Fibroblast of pulmonary artery (primary cell): ENCODE measurements at places on chromosomes 16 and 17.

- DNase-seq = no peak
These were observed 7.8 kb downstream of the ARRB2 start for GRCh38 chr17:4718276-4718675.

DNA sequence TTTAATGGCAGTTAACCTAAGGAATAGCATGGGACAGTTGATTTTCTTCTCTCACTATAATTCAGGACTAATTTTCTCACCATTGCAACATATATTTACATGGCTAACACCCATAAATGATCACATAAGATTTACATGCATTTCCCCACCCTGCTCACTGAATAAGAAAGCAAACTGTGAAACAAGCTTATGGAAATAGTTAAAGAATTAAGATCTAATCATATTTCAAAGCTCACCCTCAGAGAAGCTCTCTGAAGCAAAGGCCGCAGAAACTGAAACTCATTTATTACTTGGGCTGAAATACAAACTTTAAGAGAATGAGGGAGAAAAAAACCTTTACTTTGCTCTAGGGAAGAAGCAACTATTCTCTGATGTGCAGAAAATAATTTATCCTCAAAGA, 218.7 kb upstream of the AXIN2 start:
- no peak for DNase-seq

GRCh38 chr17:77200711-77201110, 59.9 kb downstream of the SEC14L1 start:
- peak; percentile 58 for DNase-seq

DNA sequence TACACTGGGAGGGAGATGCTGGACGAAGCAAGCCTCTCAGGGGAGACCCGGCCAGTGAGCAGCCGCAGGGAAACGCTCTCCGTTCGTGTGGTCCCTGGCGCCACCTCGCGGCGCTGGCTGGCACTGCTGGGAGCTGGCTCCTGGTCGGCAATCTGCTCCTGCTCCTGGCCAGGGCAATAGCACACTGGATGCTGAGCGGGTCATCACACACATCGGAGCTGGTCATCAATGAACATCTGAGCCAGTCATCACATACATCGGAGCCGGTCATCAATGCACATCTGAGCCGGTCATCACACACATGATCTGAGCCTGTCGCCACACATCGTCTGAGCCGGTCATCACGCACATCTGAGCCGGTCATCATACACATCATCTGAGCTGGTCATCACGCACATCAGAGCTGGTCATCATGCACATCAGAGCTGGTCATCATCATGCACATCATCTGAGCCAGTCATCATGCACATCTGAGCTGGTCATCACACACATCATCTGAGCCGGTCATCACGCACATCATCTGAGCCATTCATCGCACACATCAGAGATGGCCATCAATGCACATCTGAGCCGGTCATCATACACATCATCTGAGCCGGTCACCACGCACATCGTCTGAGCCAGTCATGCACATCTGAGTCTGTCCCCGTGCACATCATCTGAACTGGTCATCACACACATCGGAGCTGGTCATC, 217.3 kb downstream of the RBFOX3 start:
- DNase-seq = peak; percentile 71

- no peak for DNase-seq
These were observed 34.1 kb downstream of the CBFB start for GRCh38 chr16:67063008-67063407.

DNA sequence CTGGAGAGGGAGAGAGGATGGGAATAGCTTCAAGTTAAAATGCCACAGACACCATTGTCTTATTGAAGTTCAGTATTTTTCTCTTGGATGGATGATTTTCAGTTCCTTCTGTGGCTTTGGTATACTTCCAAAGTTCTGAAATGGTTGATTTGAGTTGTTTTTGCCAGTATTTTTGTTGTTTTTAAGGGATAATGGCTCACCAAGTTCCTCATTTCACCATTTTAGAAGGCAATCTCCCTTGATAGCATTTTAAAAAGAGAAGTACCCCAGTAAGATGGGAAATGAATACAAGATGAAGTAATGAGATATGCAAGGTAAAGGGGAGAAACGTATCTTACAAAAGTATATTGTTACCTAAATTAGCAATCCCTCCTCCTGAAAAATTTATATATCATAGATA, 18.5 kb upstream of the SPDYE4 start:
- no peak for DNase-seq

- DNase-seq = no peak
These were observed 55.4 kb downstream of the VAC14 start for GRCh38 chr16:70745536-70746025.

DNA sequence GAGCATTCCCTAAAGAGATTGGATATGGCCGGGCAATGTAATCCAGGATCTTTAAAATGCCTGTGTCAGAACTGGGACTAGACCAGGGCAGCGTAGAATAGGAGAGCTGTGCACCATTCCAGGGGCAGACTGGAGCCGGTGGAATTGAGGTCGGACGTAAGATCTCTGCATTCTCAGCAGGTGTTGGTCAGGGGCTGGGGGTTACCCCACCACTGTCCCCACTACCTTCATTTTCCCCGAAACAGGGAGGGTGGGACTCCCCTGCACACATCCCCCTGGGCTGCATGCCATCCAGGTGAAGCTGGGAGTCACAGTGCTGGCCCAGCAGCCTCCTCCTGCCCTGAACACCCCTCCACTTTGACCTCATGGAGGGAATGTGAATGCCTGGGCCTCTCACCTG, 17.8 kb downstream of the OSBPL7 start:
- no peak for DNase-seq

DNA sequence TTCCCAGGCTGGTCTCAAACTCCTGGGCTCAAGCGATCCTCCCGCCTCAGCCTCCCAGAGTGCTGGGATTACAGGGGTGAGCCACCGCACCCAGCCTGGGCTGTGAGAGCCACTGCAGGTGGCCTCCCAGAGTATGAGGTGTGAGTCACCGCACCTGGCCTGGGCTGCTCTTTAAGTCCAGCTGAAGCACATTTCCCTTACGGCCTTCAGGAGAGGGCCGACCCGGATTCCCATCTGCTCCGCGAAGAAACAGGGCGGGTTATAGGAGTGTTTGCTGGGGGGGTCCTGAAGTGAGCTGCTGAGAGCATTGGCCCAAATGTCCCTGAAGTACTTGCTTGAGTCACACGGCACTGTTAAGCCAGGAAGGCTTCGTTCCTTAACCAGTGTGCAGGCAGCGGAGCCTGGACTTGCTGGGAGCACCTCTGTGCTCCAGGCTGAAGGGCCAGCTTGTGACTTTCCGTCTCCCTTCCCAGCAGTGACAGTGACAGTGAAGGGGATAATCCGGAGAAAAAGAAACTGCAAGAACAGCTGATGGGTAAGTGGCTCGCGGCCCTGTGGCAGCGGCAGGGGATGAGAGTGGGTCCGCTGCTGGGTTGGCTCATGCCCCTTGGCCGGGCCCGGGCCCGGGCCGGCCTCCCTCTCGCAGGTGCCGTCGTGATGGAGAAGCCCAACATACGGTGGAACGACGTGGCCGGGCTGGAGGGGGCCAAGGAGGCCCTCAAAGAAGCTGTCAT, 7.2 kb downstream of the VPS4A start:
- DNase-seq = no peak

DNA sequence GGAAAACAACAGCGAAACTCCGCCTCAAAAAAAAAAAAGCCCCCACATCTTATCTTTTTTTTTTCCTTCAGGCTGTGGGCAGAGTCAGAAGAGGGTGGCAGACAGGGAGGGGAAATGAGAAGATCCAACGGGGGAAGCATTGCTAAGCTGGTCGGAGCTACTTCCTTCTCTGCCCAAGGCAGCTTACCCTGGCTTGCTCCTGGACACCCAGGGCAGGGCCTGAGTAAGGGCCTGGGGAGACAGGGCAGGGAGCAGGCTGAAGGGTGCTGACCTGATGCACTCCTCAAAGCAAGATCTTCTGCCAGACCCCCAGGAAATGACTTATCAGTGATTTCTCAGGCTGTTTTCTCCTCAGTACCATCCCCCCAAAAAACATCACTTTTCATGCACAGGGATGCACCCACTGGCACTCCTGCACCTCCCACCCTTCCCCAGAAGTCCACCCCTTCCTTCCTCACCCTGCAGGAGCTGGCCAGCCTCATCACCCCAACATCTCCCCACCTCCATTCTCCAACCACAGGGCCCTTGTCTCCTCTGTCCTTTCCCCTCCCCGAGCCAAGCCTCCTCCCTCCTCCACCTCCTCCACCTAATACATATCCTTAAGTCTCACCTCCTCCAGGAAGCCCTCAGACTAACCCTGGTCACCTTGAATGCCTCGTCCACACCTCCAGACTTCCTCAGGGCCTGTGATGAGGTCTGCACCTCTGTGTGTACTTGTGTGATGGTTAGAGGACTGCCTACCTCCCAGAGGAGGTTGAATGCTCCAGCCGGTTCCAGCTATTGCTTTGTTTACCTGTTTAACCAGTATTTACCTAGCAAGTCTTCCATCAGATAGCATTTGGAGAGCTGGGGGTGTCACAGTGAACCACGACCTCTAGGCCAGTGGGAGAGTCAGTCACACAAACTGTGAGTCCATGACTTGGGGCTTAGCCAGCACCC, 1.2 kb upstream of the HBA1 start:
- no peak for DNase-seq

GRCh38 chr17:76408037-76408849, 23.8 kb downstream of the SPHK1 start:
- peak; percentile 60 for DNase-seq

- no peak for DNase-seq
These were observed 28.1 kb downstream of the MYBBP1A start for GRCh38 chr17:4527134-4527533.

DNA sequence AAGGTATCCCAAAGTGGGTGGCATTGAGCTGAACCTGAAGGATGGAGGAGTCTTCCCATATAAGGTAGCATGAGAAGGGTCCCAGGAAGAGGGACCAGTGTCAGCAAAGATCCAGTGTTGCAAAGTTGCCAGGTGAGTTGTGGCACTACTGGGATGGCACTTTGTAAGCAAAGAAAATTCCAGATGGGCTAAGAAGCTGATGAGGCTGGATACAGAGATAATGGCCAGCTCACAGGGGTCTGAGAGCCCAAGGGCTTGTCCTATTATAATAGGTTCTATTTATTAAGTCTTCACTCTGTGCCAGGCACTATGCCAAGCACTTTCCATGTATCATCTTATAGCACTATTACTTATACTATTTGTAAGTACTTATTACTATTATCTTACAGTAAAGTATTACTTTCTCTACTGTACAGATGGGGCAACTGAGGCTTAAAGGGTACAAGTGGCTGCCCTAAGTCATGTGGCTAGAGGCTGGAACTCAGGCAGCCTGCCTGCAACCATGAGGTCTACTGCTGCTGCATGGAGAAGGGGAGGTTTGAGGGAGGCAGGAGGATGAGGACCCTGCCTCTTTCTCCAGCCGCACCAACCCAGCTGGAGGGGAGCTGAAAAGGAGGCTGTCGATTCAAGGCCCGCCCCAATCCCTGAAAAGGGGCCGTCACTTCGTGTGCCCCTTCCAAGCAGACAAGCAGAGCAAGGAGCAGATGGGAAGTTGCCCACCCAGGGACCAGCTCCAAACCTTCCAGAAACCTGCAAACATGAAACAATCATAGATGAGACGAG, 86.5 kb downstream of the C16orf78 start:
- DNase-seq = no peak
